CD14-positive monocyte (primary cell): ENCODE measurements at places on chromosomes 7 and 10.

GRCh38 chr10:9010093-9010492 is 955.6 kb downstream of the GATA3 start:
- no peaks in the 10 kb centered on the region for H3K27me3 ChIP-seq
- DNase-seq, result no peak
- H3K27ac ChIP-seq, result no peak overlapping the region
- no peak overlapping the region for H3K4me3 ChIP-seq
- H3K36me3 ChIP-seq, result no peaks in the 10 kb centered on the region

GRCh38 chr7:94401428-94401814 is 6.7 kb downstream of the COL1A2 start:
- no peaks in the 10 kb centered on the region for H3K4me1 ChIP-seq
- H3K27me3 ChIP-seq, result no peaks in the 10 kb centered on the region
- H3K27ac ChIP-seq, result no peak overlapping the region
- no peak overlapping the region for H3K4me3 ChIP-seq

DNA sequence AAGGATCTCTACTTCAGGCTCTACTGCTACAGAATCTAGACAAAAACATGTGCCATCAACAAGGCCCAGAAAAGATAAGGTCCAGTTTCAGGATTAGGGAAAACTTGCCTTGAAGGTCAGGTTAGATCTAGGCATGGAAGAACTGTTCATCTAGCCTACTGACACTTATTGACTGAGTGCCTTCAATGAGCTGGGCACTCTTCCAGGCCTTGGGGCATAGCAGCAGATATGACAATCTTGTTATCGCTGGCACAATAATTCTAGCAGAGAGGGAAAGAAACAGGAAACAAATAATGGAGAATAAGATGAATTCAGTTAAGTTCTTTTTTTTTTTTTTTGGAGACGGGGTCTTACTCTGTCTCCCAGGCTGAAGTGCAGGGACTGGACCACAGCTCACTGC is 71.6 kb downstream of the ADCYAP1R1 start:
- no peak overlapping the region for H3K27ac ChIP-seq
- no peak for DNase-seq
- H3K36me3 ChIP-seq, result no peaks in the 10 kb centered on the region
- H3K27me3 ChIP-seq, result no peaks in the 10 kb centered on the region
- no peaks in the 10 kb centered on the region for H3K4me1 ChIP-seq

GRCh38 chr10:59505926-59506325 is 143.6 kb upstream of the FAM13C start:
- H3K27me3 ChIP-seq, result no peaks in the 10 kb centered on the region
- no peaks in the 10 kb centered on the region for H3K36me3 ChIP-seq
- no peak overlapping the region for H3K4me3 ChIP-seq
- H3K4me1 ChIP-seq, result no peaks in the 10 kb centered on the region
- H3K27ac ChIP-seq, result no peak overlapping the region
- DNase-seq, result no peak

DNA sequence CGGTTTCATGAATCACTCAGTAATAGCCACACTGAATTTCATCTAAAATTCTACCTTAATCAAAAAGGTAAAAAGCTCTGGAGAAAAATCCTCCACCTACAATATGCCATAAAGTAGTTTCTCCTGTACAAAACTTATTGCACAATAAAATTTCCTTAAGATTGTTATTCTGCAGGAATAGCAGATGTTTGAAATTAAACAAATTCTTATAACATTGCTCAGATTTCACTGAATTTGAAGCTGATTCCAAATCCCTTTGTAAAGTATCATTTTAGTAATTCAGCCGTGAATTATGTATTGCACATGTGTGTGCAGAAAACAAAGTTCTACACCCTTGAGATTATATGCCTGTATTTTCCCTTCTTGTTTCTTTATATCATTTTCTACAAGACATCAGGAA is 123.8 kb downstream of the AMPH start:
- no peaks in the 10 kb centered on the region for H3K36me3 ChIP-seq
- H3K27ac ChIP-seq, result no peak overlapping the region
- H3K27me3 ChIP-seq, result no peaks in the 10 kb centered on the region
- no peak for DNase-seq
- no peak overlapping the region for H3K4me3 ChIP-seq

GRCh38 chr10:78342827-78343653 is 309.4 kb downstream of the RPS24 start:
- no peaks in the 10 kb centered on the region for H3K27me3 ChIP-seq
- no peaks in the 10 kb centered on the region for H3K4me1 ChIP-seq
- no peaks in the 10 kb centered on the region for H3K36me3 ChIP-seq

DNA sequence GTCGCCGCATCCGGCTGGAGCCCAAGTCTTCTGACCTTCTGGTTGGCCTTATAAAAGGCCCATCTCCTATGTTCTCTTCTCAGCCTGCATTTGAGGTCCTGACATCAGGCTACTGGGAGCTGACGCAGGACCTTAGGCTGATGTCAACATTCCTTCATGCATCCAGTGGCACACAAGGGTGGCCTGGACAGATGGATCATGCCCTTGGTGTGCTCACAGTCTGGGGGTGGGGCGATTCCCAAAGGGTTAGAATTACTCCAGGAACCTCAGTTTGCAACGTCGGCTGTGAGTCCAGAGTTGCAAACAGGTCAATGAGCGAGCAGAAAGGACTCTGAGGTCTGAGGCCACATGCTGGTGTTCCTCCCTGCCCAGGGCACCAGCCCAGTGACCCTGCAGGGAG is 8.2 kb upstream of the CLIP2 start:
- DNase-seq, result no peak
- H3K36me3 ChIP-seq, result no peaks in the 10 kb centered on the region
- H3K4me3 ChIP-seq, result no peak overlapping the region
- H3K4me1 ChIP-seq, result peaks cover 7% of the 10 kb centered on the region
- H3K27me3 ChIP-seq, result no peaks in the 10 kb centered on the region
- H3K27ac ChIP-seq, result no peak overlapping the region

DNA sequence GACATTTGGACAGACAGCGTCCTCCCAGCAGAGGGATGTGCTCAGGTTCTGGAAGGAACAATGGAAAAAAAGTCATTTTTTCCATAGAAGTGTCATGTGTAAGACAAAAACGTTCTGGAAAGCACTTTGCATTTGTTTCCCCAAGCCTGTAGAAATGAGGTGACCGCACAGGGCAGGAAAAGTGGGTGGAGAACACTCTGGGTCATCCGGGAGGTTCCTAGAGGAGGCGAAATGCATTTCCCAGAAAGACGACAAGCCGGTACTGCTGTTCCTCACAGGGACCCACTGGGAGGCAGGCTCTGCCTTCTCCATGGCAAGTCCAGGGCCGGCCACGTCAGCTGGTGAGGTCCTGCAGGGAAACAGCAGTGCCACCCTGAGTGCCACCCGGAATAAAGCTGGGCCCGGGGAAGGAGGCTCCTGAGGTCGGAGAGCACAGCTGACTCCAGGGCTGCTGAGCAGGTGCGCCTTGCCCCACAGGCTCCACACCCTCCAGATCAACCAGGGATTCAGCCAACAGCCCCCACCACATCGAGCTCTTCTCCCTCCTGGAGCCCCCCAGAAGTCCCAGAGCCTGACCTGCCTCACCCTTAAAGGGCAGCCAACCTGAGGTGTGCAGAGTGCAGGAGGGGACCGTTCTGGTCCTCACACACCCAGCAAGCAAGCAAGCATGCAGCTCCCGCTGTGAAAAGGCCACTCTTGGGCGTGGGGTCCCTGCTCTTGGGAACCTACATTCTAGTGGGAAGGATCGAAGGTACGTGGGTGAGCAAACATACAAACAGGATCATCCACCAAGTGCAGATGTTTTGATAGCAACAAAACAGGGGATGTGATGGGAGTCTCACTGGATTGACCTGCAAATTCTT is 28.8 kb upstream of the INPP5A start:
- no peak overlapping the region for H3K27ac ChIP-seq
- H3K4me1 ChIP-seq, result no peaks in the 10 kb centered on the region
- no peak overlapping the region for H3K4me3 ChIP-seq
- DNase-seq, result no peak
- no peaks in the 10 kb centered on the region for H3K27me3 ChIP-seq

DNA sequence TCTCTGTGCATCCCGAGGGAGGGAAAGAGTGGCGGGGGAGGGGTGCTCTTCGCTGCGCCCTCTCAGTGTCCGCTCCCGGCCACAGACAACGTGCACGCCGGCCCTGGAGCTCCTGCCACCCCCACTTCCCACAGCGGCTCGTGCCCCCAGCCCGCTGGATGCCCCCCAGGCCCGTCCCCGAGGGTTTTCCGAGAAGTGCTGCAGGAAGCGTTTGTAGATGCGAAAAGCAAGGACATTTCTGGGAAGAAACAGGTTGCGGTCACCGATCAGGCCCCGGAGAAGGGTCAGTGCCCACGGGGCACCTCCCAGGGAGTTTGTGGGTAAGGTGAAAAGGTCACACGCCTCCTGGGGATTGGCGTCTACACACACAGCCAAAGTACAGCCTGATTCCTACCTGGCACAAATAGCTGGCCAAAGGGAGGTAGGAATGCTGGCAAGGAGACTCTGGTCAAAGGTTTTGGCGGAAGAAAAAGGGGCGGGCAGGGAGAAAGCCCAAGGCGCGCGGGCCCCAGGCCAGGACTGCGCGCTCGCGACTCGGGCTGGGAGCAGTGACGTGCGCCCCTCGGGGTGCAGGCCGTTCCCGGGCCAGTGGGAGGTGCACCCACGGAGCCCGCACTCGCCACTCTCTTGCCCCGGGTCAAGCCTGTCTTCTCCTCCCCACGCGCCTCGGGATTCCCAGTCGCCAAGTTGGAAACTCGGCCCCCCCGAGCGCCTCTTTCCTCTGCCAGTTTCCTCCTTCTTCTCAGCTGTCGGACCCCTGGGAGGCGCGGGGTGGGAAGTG is 1.5 kb upstream of the NRP1 start:
- peaks cover 47% of the 10 kb centered on the region for H3K27me3 ChIP-seq
- peak overlapping the region; percentile 79 for H3K4me3 ChIP-seq
- H3K36me3 ChIP-seq, result no peaks in the 10 kb centered on the region
- peaks cover 33% of the 10 kb centered on the region for H3K4me1 ChIP-seq

DNA sequence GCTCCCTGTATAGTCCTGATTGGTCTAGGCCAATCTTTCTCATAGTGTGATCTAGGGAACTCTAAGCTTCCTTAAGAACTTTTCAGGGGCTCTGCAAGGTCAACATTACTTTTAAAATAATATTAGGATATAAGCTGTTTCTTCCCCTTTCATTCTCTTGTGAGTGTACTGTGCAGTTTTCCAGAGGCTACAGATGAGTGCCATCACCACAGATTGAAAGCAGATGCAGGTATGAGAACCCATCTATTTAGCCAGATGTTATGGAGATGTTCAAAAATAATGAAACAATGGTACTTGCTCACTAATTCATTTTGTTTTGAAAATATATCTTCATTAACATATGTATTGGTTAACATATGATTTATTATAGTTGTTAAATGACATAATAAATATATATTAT is 169.2 kb upstream of the SEMA3A start:
- no peaks in the 10 kb centered on the region for H3K4me1 ChIP-seq
- H3K27me3 ChIP-seq, result no peaks in the 10 kb centered on the region
- H3K36me3 ChIP-seq, result no peaks in the 10 kb centered on the region
- DNase-seq, result no peak

DNA sequence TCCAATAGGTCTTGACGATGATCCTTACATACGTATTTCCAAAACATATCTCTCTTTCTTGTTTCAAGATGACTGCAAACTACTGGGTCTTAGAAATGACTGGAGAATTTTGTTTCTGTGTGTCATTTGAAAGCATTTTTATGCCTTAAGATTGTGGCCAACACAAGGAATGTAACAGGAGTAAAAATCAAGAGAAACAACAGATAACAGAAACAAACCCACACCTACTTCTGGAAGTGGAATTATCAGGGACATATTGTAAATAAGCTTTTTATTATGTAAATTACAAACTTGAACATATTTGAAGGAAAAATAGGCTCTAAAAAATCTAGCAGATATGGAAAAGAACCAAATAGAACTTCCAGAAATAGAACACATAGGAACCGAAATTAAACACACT is 195.6 kb downstream of the CYP26A1 start:
- no peaks in the 10 kb centered on the region for H3K27me3 ChIP-seq
- H3K36me3 ChIP-seq, result no peaks in the 10 kb centered on the region
- no peak overlapping the region for H3K27ac ChIP-seq

DNA sequence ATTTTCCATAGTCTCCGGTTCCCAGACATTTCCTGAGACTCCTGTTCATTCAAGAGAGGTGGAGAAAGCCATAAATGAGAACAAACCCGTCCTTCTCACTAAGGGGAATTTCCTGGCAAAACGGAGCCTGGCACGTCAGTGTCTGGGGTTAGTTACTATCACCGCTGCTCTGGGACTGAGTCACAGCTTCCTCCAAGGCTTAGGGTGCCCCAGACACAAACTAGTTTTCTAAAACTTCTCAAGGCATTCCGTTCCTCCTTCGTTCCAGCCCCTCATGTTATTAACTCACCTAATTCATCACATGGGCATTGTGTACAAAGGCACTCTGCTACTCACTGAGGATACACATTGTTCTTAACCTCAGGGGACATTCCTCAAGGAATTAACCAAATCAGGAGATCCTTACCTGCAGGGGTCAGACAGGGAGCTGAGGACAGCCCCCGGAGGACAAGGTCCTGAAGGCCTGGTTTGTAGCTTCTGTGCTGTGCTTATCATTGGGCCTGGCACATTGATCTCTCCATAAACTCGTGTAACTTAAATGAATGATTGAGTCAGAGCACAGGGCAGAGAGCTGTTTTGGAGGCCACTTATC is 103.0 kb upstream of the KLF6 start:
- H3K4me3 ChIP-seq, result no peak overlapping the region
- H3K27me3 ChIP-seq, result no peaks in the 10 kb centered on the region
- DNase-seq, result peak; percentile 96
- peak overlapping the region; percentile 71 for H3K27ac ChIP-seq
- H3K4me1 ChIP-seq, result peaks cover 16% of the 10 kb centered on the region

DNA sequence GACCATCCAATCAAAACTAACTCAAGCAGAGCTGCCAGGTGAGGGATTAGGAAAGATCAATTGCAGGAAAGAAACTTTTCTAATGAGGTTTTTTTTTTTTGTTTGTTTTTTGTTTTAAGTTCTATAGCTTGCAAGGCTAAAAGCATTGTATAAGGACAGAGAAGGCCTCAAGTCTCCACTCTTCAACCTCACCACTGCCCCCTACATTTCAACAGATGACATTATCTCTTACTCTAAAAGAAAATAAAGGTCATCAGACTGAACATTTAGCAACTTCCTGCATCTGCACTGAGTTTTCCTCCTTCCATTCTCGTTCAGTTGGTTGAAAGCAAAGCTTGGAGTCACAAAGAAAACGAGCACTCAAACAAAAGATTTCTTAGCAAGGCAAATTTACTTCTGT is 45.2 kb upstream of the EXOC4 start:
- H3K27me3 ChIP-seq, result no peaks in the 10 kb centered on the region
- no peak overlapping the region for H3K27ac ChIP-seq
- H3K4me1 ChIP-seq, result no peaks in the 10 kb centered on the region
- no peak overlapping the region for H3K4me3 ChIP-seq
- DNase-seq, result no peak

DNA sequence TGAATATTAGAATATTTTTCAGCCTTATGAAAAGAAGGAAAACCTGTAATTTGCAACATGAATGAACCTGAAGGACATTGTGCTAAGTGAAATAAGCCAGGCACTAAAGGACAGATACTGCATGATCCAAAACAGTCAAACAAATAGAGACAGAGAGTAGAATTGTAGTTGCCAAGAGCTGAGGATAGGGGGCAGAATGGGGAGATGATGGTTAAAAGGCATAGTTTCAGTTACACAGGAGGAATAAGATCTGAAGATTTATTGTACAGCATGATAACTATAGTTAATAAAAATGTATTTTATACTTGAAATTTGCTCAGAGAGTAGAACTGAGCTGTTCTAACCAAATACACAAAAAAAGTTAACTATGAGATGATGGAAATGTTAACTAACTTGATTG is 149.0 kb upstream of the TMEM106B start:
- peaks cover 2% of the 10 kb centered on the region for H3K4me1 ChIP-seq
- no peaks in the 10 kb centered on the region for H3K27me3 ChIP-seq
- H3K36me3 ChIP-seq, result no peaks in the 10 kb centered on the region
- H3K27ac ChIP-seq, result no peak overlapping the region
- DNase-seq, result no peak
